Endothelial cell of umbilical vein (primary cell): ENCODE measurements at places on chromosomes 11 and 22. TPM values are rescaled to one million over a fixed set of nuclear protein-coding genes. Genes with fewer than 3 reads are reported as not detected.

DNA sequence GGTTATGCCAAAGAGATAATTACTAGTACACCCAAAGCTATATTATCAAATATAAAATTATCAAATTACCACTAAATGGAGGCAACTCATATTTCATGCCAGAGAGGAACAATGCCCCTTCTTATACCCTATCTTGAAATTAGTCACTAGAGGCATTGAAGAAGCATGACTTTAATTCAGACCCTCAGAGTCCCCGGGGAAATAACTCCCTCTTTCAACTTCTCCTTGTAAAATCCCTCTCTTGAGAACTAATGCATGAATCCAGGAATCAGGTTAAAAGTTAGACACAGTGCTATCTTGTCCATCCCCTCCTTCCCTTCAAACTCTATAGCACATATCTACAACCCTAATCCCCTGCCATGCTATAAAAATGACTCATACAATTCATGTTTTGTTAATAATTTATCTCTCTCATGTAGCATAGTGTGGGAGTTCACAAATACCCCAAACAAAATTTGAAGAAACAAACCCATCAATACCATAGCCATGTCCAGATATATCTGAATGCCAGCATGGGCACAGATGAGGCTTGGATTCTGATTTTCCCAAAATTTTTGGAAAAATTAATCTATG lies 665.4 kb downstream of the KCNA4 start:
- H3K27ac ChIP-seq = no peak overlapping the region
- no peaks in the 10 kb centered on the region for H3K36me3 ChIP-seq
- H3K4me3 ChIP-seq = no peak overlapping the region
- no peaks in the 10 kb centered on the region for H3K4me1 ChIP-seq
- no peaks in the 10 kb centered on the region for H3K27me3 ChIP-seq

The ADAMTS15 gene
- polyA plus RNA-seq = 0.05 and 0.08 TPM in 2 replicates

The SHANK2 gene
- polyA plus RNA-seq = not detected in 2 replicates

The IMMP1L gene
- 21.6 and 41.8 TPM in 2 replicates for polyA plus RNA-seq

The LMNTD2 gene
- 2.6 and 3.9 TPM in 2 replicates for polyA plus RNA-seq

DNA sequence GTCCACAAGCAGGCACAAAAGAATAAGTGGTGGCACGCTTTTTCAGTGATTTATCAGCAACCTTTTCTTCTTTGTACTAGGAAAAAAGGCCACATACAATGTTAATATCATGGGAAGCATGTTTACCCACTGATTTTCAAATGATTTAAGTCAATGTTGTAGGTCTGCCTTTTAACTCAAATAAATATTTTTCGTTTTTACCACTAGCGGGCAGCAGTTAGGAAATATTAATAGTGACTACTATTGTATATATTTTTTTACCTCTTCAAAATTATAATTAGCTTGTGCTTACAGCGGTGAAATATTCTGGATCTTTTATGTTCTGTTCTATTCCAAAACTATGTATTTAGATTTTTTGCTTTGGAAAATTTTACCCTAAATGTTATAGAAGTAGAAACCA lies 6.4 kb upstream of the SLC17A6 start:
- no peak overlapping the region for H3K27ac ChIP-seq
- no peak overlapping the region for H3K4me3 ChIP-seq
- no peaks in the 10 kb centered on the region for H3K4me1 ChIP-seq
- no peak for DNase-seq

- H3K36me3 ChIP-seq = no peaks in the 10 kb centered on the region
- H3K4me3 ChIP-seq = no peak overlapping the region
- DNase-seq = no peak
Measured at GRCh38 chr11:71428861-71429435, 19.2 kb downstream of the DHCR7 start.

GRCh38 chr11:63504933-63505586 lies 824 bp upstream of the LGALS12 start:
- peaks cover 11% of the 10 kb centered on the region for H3K27me3 ChIP-seq
- H3K4me1 ChIP-seq = no peaks in the 10 kb centered on the region
- H3K27ac ChIP-seq = no peak overlapping the region
- H3K4me3 ChIP-seq = no peak overlapping the region
- no peak for DNase-seq

- H3K27me3 ChIP-seq = no peaks in the 10 kb centered on the region
- no peak overlapping the region for H3K4me3 ChIP-seq
- H3K36me3 ChIP-seq = no peaks in the 10 kb centered on the region
- peaks cover 69% of the 10 kb centered on the region for H3K4me1 ChIP-seq
- DNase-seq = no peak
Measured at GRCh38 chr11:75344761-75345454, 6.6 kb downstream of the ARRB1 start.

- H3K4me3 ChIP-seq = no peak overlapping the region
- H3K27me3 ChIP-seq = no peaks in the 10 kb centered on the region
- no peak overlapping the region for H3K27ac ChIP-seq
- H3K4me1 ChIP-seq = no peaks in the 10 kb centered on the region
- no peak for DNase-seq
Measured at GRCh38 chr11:4039011-4039410, 55.6 kb upstream of the RRM1 start.
